Activated CD4-positive, alpha-beta T cell treated with anti-CD3 and anti-CD28 coated beads, Interleukin-2, amount 10 ng/mL, durations not matched to agents 7 days and 5 days (primary cell): ENCODE measurements at places on chromosomes 7 and 10. TPM values are rescaled to one million over a fixed set of nuclear protein-coding genes. Genes with fewer than 3 reads are reported as not detected.

Gene SFTPD
- not detected for total RNA-seq

Gene SHH
- not detected for total RNA-seq

GRCh38 chr10:59857049-59857448, 49.3 kb downstream of the CCDC6 start:
- H3K4me3 ChIP-seq: no peak overlapping the region
- DNase-seq: no peak
- no peaks in the 10 kb centered on the region for H3K27me3 ChIP-seq
- peaks cover 30% of the 10 kb centered on the region for H3K36me3 ChIP-seq
- H3K27ac ChIP-seq: no peak overlapping the region
- H3K4me1 ChIP-seq: peaks cover 10% of the 10 kb centered on the region

- H3K4me3 ChIP-seq: no peak overlapping the region
- no peak for DNase-seq
- H3K4me1 ChIP-seq: peaks cover 8% of the 10 kb centered on the region
- H3K27me3 ChIP-seq: peaks cover 2% of the 10 kb centered on the region
- no peaks in the 10 kb centered on the region for H3K36me3 ChIP-seq
These were observed 11.0 kb upstream of the ADD3 start for GRCh38 chr10:109996766-109997171.

DNA sequence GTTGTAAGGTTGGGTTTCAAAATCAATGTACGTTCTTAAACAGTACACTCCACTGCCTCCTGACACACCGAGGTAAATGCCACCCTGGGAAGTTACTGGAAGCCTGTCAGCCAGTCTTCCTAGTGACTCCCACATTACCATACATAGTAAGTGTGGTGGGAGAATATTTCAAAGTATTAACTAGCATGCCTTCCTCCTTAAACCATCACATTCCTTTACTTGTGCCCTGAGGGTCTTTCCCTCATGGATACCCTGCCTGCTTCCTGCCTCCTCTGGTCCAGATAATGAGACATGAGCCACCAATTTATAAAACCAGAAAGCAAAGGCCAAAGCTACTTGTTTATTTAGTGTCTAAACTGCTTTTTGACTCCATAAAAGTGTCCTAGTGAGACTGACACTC, 23.3 kb upstream of the SORCS3 start:
- no peak overlapping the region for H3K4me3 ChIP-seq
- H3K27me3 ChIP-seq: peaks cover 11% of the 10 kb centered on the region
- DNase-seq: no peak
- H3K27ac ChIP-seq: no peak overlapping the region
- no peaks in the 10 kb centered on the region for H3K36me3 ChIP-seq
